ENCODE measurements at places on chromosomes 12 and 14.
A peak's percentile ranks its signal among the peaks of the same experiment; 100 is the strongest.

- peak; percentile 18 for DNase-seq
These were observed 682 bp downstream of the KIAA0586 start for GRCh38 chr14:58428118-58428683.

- no peak for DNase-seq
These were observed 9.8 kb downstream of the PSEN1 start for GRCh38 chr14:73146111-73146510.

GRCh38 chr12:111360325-111360930 is 8.5 kb downstream of the PHETA1 start:
- DNase-seq = no peak

- DNase-seq = peak; percentile 44
These were observed 20.5 kb upstream of the GUCY2C start for GRCh38 chr12:14716848-14717444.

GRCh38 chr12:18457362-18457761 is 196.0 kb downstream of the PIK3C2G start:
- no peak for DNase-seq

- peak; percentile 6 for DNase-seq
These were observed 52.1 kb downstream of the CCDC88C start for GRCh38 chr14:91365552-91365951.

- no peak for DNase-seq
These were observed 38.5 kb upstream of the CRACR2A start for GRCh38 chr12:3791256-3791874.

DNA sequence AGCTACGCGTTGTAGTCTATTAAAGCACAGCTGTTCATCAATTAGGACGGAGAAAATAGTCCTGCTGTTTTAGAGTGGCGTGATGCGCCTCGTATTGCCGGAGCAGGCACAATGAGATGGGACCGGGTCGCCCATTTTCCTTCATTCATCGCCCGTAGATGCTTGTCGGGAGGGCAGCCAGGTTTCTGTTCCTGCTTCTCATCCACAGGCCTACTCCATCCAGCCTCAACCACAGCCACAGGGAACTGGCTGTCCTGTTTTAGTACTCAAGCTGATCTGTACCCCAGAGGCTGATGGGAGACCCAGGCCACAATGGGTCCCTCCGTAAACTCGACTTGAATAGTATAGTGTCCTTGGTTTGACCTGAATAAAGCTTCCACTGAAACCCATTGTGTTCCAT is 264.0 kb downstream of the VRK1 start:
- DNase-seq = no peak

DNA sequence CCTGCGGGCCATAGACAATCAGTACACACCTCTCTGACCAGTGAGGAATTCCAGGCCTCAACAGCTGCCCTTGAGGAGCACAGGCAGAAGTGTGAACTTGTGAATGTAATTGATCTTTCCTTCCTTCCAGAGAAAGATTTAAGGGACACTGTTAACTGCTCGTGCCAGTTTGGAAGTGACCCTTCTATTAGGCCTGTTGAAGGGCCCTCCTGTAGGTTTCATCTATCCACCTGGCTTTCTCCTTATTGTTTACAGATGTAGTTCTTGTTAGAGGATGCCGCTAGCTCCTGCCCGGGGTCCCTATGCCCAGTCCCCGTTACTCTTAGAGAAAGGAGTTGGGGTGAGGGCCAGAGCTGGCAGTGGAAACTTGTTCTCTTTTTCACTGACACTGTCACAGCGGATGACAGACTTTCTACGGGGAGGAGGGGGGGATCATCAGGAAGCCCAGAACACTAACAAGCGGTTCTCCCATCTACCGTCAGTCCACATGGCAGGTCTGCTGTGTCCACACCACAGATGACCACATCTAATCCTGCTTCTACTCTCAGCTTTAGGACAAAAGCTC is 42.6 kb downstream of the SH2B3 start:
- DNase-seq = no peak

GRCh38 chr14:102568115-102568614 is 24.3 kb upstream of the RCOR1 start:
- DNase-seq = no peak

- no peak for DNase-seq
These were observed 102.5 kb upstream of the MDM1 start for GRCh38 chr12:68434391-68435298.

GRCh38 chr14:54175298-54175942 is 218.8 kb upstream of the BMP4 start:
- DNase-seq = peak; percentile 31

GRCh38 chr14:75123991-75124390 is 2.9 kb downstream of the NEK9 start:
- peak; percentile 71 for DNase-seq

DNA sequence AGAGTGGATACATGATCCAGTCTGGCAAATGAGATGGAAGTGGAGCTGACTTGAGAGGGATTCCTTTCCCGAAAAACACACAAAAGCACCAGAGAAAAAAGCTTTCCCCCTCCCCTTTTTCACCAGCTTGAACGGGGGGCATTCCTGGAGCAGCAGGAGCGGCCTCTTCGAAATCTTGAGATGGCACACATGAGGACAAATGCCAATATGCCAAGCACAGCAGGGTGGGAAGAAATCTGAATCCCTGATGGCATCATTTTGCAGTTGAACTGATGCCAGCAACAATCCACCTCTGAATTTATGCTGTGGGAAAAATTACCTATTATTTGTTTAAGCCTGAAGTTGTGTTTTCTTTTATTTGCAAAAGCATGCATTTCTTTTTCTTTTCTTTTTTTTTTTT is 29.7 kb upstream of the BICD1 start:
- DNase-seq = no peak

DNA sequence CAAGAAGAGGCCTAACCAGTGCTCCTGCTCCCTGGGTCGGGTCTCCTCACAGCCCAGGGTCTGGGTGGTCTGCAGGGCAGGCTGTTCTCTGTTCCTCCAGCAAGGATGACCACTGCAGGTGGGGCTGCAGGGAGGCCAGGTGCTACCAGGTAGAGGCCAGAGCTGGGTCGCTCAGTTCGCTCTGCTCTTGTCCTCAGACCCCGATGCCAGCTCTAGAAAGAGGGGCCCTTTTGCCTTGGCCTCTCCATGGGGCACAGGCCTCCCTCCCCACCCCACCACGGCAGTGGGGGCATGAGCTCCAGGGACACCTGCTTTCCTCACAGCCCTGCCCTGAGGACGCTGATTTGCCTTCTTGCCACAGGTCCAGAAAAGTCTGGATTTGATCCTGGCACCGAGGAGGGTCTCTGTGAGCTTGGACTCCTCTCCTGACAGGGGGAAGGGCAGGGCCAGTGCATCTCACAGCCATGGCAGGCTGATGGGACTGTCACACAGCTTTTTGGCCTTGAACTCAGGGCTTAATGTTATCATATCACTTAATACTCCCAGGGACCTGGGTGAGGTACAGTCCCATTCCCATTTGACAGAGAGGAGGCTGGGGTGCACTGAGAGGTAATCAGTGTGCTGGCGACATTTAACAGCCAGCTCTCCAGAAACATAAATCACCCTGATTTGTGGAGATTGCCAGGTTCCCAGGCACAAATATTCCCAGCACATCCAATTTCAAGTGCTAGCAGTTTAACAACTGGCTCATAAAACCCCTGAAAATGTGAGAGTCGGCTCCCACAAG is 273.0 kb upstream of the SFSWAP start:
- no peak for DNase-seq

GRCh38 chr14:53692885-53693284 is 263.7 kb downstream of the BMP4 start:
- no peak for DNase-seq

DNA sequence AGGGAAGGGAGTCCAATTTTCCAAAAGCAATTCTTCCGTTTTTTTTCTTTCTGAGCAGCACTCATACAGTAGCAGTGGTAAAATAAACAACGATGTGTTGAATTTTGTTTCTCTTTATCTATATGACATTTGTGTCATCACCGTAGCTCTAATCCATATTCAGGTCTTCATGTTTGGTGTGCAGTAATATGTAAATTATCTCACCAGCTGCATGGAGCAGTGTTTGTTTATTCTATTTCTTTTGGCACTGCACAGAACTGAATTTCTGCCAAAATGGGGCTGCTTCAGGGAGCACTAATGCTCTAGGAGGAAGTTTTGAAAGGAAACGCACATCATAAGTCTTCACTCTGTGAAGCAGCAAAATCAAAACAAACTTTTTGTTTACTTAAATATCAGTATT is 130.0 kb upstream of the NPAS3 start:
- no peak for DNase-seq
